ENCODE measurements at places on chromosomes 1 and 21.

DNA sequence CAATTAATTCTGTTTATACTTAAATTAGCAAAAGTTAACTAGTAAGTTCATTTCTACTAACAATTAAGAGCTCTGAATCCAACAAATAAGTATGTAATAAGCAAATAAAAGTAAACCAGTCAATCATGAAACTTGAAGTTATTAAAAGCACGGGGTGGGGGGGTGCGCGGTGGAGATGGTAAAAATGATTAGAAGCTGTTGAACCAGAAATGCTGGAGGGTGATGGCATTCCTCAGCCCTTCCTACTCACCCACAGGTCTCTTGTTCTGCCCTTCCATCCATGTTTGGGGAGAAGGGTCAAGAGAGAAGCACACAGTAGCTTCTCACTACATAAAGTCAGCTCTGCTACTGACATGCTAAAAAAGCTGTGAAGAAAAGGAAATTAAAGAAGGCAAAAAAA lies 63.5 kb downstream of the AKT3 start:
- DNase-seq, result no peak

DNA sequence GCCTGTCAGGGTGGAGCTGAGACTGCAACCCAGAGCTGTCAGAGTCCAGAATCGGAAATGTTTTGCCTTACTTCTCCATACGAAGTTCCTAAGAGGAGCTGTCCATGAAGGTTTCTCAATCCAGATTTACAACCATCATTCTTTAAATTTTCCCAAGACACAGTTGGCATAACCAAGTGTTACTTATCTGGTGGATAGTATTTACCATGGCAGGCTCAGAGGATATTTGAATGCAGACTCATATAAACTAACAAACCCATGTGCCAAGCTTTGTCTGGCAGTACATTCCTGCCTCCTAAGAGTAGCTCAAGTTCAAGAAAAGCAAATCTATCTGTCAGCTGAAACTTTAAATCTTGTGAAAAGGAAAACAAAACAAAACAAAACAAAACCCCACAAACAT lies 267.9 kb downstream of the ZNF326 start:
- no peak for DNase-seq

DNA sequence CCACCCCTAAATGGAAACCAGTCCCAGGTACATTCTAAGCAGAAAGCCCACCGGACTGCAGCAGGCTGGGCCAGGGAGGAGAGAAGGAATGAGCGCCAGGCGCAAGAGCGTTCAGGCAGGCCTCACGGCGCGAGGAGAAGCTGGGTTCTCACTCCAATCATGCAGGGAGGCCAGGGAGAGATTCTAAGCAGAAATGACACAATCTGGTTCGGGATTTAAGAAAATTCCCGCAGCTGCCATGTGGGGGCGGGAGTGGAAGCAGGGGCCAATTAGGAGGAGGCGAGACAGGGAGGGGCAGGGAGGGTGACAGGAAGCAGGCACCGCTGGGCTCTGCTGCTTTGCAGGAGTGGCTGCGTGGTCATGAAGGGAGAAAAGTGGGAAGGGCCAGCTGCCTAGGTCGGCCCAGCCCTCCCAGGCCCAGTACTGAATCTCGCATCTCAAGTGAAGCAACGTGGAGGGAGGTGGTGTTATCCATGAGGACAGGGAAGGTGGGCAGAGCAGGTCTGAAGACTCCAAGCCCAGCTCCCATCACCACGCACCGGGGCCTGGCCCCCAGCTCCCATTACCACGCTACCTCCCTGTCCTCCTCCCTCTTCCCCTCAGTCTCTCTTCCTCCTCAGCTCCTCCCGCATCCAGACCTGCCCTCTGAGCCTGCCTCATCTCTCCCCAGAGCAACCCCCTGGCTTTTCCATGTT lies 11.8 kb downstream of the NPHP4 start:
- no peak for DNase-seq

DNA sequence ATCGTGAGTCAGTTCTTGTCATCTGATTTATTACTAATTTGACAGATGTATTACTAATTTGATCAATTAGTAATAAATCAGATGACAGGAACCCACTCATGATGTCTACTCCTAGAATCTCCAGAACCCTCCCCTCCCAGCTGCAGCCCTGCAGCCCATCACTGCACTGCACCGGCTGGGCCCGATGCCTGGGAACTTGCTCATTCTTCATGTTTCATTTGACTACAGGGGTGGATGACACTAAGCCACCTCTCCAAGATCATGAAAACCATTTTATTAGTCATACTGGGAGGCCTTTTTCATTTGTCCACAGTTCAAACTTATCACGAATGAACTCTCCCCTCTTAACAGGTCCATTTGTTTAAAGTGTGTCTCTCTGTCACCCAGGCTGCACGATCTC lies 41.0 kb downstream of the KCNH1 start:
- DNase-seq, result no peak

DNA sequence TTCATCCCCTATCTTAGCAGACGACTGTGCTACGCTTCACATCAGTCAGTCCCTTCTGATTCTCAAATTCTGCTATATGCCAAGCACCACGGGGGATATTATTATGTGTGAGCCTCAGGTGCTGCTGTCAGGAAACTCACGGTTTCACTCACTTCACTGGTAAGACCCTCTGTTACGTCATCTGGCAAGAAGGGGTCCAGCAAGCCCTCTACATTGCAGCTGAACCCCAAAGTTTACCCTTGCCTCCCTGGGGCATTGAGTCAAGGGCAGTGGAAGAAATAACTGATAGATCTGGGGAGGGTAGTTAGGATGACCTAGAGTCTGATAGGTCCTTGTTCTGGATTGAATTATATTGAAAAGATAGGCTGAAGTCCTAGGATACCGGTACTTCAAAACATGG lies 237.4 kb downstream of the RRAGC start:
- DNase-seq, result no peak

DNA sequence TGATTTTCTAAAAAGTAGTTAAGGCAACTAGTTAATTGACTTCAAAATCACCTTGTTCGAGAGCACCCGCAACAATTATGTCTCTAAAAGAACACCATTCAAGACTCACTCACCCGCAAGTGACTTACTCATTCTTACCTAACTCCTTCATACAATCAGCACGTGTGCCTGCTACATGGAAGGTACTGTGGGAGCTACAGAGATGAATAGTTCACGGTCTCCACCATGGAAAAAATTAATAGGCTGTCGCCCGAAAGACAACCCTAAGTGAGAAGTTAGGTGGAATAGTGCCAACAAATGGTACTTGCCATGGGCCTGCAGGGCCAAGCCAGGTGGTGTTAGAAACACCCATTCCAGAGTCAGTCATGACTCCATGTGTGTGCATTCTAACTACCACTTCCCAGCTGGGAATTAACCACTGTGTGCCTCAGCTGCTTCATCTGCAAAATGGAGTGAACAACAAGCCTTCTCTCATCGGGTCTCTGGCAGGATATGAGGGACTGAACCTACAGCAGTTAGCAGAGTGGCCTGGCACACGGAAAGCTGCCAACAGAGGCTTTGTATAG lies 7.1 kb downstream of the SSBP3 start:
- DNase-seq, result no peak

DNA sequence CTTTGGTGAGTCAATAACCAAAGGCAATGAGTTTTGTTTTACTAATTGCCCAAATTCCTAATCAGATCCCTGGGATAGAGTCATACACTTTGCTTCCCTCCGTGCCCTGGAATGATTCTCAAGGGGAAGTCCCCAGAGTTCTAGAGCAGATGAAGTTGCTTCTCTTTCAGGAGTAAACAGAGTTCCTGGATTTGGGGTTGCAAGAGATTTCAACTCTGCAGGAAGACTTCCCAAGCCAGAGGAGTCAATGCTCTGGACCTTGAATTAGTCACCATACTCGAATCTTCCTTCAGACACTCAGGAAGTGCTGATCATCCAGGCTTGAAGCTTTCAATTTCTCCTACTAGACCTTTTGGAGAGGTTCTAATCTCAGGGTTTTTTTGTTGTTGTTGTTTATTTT lies 39.6 kb downstream of the FCER1A start:
- no peak for DNase-seq

DNA sequence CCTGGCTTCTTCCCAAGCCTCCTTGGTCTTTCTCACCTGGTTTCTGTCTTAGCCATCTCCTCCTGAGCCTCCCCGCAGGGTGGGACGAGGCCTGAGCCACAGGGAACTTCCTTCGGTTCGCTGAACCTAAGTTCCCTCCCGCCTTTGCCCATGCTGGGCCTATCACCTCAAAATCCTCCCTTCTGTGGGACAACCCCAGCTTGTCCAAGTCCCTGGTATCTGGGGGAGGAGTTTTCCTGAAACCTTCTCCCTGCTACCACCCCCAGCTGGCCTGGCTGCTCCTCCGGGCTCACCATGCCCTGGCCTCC lies 27.7 kb upstream of the VPS13D start:
- no peak for DNase-seq

- no peak for DNase-seq
Measured at GRCh38 chr1:21239221-21239620, 51.0 kb downstream of the ECE1 start.

DNA sequence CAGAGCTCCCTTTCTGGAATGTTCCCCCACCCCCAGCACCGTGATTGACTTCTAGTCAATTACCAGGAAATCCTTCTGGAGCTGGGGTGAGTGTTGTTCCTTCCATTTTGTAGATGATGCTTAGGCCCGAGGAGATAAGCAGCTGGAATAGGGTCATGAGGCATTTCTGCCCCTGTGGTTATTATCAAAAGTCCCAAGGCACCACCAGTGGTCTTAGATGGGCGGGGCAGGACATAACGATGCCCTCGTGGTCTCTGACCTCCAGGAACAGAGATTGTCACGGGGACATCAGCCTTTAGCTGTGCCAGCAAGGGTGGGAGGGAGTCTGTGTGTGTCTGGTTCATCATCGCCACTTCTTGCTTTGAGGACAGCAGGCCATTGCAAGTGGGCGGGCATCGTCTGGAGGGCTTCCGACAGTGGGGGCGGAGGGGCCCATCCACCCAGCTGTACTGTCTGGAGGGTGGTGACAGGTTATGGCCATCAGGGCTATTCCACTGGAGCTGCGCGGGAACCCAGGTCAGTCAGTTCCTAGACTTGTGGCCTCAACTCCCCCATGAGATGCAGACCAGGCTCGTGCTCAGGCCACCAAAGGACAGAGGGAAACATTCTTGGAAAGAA lies 22.6 kb downstream of the TNFRSF8 start:
- no peak for DNase-seq

DNA sequence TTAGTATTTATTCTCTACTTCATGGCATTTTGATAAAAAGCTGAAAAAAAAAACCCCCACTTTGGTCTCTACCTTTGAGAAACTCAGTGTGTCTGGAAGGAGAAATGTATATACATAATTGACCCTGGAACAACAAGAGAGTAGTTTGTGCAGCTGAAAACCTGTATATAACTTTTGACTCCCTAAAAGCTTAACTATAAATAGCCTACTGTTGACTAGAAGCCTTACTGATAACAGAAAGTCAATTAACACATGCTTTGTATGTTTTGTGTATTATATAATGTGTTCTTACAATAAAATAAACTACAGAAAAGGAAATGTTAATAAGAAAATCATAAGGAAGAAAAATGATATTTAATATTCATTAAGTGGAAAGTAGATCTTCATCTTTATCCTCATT lies 88.0 kb downstream of the NEK7 start:
- DNase-seq, result no peak
